ENCODE measurements at places on chromosomes 4 and X. TPM values are rescaled to one million over a fixed set of nuclear protein-coding genes. Genes with fewer than 3 reads are reported as not detected.

Gene F8A3
- polyA plus RNA-seq, result not detected

Gene UGT2A3
- not detected for polyA plus RNA-seq

Gene TMEM131L
- polyA plus RNA-seq, result 14.5 TPM

Gene SLC10A4
- polyA plus RNA-seq, result 16.7 TPM

Gene TRAPPC2
- 70.0 TPM for polyA plus RNA-seq

Gene ENPEP
- not detected for polyA plus RNA-seq

Gene FRMD7
- 1.2 TPM for polyA plus RNA-seq

Gene PPP4R3C
- polyA plus RNA-seq, result not detected

Gene TDO2
- not detected for polyA plus RNA-seq

Gene SNCA
- 66.1 TPM for polyA plus RNA-seq

Gene EREG
- not detected for polyA plus RNA-seq

Gene STBD1
- not detected for polyA plus RNA-seq

Gene NDUFB11
- 195 TPM for polyA plus RNA-seq

Gene ARR3
- not detected for polyA plus RNA-seq

Gene MAGEC3
- 2.3 TPM for polyA plus RNA-seq

Gene CSAG3
- polyA plus RNA-seq, result 1.2 TPM

Gene CT45A1
- not detected for polyA plus RNA-seq

Gene CXCL5
- not detected for polyA plus RNA-seq

Gene NRK
- 0.12 TPM for polyA plus RNA-seq

Gene ENAM
- polyA plus RNA-seq, result 0.18 TPM

Gene SPANXB1
- polyA plus RNA-seq, result not detected

Gene ACOX3
- polyA plus RNA-seq, result 14.6 TPM

Gene BGN
- polyA plus RNA-seq, result not detected

Gene HTRA3
- polyA plus RNA-seq, result not detected

Gene EIF2S3
- polyA plus RNA-seq, result 93.9 TPM

Gene RAB33A
- 74.7 TPM for polyA plus RNA-seq

Gene ELF2
- 116 TPM for polyA plus RNA-seq

Gene ARMCX1
- polyA plus RNA-seq, result 84.5 TPM

Gene SLC25A31
- 0.28 TPM for polyA plus RNA-seq

Gene FSTL5
- polyA plus RNA-seq, result 6.8 TPM

Gene CT45A2
- not detected for polyA plus RNA-seq

Gene PPAT
- 22.5 TPM for polyA plus RNA-seq

Gene TMLHE
- polyA plus RNA-seq, result 3.8 TPM

Gene FRYL
- polyA plus RNA-seq, result 74.8 TPM

Gene C4orf36
- 2.0 TPM for polyA plus RNA-seq

Gene DGKK
- 1.3 TPM for polyA plus RNA-seq

Gene SLC9A7
- polyA plus RNA-seq, result 11.6 TPM

Gene CORIN
- 0.25 TPM for polyA plus RNA-seq

Gene PPP2R2C
- 41.2 TPM for polyA plus RNA-seq

Gene IL13RA2
- polyA plus RNA-seq, result 3.1 TPM

Gene DUSP9
- polyA plus RNA-seq, result 0.94 TPM

Measured in neural cell (in vitro differentiated cells).